ENCODE measurements at places on chromosomes 5 and 9.

DNA sequence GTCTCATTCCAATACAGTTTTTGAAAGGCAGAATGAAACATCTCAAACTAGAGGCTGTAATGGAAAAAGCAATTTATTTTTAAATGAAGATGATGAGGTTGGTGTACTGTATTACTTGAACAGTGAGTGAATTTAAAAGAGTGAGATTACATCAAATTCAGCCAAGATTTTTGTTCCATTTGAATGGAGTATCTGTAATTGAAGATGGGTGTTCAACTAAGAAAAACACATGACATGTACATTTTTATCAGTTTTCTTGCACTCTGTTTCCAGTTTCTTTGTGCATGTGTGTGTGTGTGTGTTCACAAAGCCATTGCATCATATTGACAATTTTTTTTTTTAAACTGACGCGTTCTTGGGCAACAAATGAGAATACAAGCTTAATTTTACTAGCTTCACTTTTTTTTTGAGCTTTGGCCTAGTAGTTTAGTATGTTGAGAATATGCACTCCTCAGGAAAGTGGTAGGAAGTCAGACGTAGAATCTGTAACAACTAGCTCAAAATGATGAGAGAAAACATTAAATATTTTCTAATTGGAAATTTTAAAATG, 243.5 kb downstream of the MAST4 start:
- DNase-seq, result no peak

GRCh38 chr9:128764361-128764760, 7.4 kb downstream of the ZER1 start:
- DNase-seq, result no peak

DNA sequence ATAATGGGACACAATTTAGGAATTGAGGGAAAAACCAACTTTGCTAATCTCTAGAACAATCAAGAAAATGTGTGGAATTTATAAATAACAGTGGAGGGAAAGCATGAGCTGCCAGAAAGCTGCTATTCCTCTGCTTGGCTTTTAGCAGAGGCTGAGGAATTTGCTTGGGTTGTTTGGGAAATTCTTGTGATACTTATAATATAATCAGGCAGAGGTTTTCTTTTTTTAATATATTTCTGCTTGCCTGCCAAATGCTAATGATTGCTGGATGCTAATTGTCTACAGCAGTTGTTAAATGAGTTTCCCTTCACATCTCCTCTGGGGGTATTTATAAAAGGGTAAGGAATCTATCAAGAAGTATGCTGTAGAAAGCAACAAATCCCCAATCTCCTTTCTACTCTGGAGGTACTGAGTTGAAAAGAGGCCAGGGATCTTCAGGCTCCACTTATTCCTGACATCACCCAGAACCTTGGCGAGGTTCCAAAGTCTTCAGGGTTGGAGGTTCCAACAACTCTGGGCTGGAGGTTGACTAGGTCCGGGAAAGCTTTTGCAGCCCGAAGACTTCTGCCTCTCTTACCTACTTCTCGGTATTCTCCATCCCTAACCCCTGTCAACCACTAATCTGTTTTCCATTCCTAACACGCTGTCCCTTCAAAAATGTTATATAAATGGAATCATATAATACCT, 60.4 kb upstream of the TMED7 start:
- peak; percentile 65 for DNase-seq

- DNase-seq, result peak; percentile 17
Measured at GRCh38 chr9:111621895-111622480, 9.1 kb upstream of the DNAJC25 start.

DNA sequence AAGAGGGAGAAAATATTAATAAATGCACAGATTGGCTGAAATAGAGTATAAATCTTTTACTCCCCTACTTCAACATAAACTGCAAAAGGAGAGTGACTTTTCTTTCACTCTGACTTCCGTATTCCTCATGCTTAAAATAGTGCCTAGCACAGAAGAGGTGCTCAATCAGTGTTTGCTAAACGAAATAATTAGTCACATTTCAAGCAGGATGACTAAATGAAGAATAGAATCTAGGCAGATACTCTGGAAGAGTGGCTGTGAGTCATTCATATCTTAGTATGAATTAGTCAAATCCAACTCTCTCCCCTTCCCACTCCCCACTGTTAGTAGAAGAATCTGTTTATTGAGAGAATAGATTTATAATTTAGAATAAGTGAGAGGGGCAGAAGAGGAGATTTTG, 4.8 kb downstream of the CD274 start:
- peak; percentile 49 for DNase-seq

DNA sequence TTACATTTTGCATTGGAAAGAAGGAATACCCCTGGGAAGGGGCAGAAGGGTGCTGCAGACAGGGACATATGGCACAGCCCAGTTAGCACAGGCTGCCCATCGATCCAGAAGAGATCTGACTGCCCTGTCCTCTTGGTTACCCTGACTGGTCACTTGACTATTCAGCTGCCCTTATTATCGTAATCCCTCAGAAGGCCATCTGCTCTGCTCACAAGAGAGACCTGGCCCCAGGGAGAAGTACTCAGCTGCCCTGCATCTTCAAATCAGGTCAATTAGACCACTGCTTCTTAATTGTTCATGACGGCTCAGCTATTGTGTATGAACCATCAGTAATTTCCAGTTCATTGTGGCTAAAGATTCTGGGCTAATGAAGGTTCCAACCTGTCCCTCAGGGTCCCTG, 345.0 kb downstream of the TLE1 start:
- DNase-seq, result no peak

DNA sequence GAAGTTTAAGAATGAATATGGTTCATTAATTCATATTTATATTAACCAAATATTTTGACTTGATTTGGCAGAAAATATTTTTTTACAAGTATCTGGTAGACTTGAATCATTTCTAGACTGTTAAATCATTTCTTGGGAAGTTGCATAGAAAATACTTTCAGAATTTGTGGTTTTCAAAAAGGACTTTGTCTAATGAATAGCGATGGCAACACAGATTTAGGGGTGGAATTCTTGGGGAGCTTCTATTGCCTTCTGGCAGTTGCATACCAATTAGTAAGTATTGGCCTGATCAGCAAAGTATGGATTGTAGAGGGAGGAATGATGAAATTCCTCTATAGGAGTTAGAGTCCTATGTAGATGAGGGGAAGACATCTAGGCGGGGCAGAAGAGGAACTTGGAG, 68.6 kb upstream of the CKMT2 start:
- no peak for DNase-seq

GRCh38 chr5:156951359-156951758, 11.7 kb downstream of the TIMD4 start:
- no peak for DNase-seq

GRCh38 chr9:69211424-69212036, 37.5 kb downstream of the TJP2 start:
- no peak for DNase-seq

DNA sequence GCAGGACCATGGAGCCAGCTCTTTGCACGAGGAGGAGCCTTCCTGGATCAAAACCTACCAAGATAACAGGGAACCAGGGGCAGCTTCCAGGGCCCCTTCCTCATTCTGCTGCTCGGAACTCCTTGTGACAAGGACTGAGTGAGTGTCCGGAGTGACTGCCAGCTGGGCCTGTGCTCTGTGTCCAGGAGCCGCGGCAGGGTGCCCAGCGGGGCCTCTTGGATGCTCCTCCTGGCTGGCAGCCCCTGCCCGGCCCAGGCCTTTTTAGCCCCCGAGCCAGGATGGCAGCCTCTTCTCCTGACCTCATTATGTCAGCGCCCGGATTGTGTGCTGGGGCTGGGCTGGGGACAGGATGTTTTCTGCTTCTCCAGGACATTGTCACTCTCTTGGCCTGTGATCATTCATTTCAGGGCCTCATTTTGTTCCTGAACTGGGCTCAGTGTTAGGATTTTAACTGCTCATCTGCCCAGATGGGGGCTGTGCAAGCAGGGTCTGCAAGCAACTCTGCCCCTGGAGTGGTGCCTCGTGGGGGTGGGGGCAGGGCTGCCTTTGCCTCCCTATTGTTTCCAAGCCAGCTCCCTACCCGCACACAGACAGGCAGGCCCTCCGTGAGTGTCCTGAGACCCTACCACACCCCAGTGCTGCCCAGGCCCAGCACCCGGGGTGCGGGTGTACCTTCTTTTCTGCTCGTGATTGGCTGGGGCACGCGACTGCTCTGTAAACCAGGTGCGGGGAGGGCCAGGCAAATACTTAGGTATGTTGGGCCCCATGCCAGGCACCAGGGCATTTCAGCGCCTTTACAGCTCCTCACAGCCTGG, 161.6 kb downstream of the COL23A1 start:
- no peak for DNase-seq

GRCh38 chr5:180315762-180316212, 23.9 kb upstream of the MAPK9 start:
- peak; percentile 38 for DNase-seq

GRCh38 chr5:132962429-132963021, 909 bp downstream of the AFF4 start:
- peak; percentile 92 for DNase-seq

Data from muscle of back (tissue), 13 donors.